Neural progenitor cell (in vitro differentiated cells): ENCODE measurements at places on chromosomes 13 and 19. TPM values are rescaled to one million over a fixed set of nuclear protein-coding genes. Genes with fewer than 3 reads are reported as not detected.

DNA sequence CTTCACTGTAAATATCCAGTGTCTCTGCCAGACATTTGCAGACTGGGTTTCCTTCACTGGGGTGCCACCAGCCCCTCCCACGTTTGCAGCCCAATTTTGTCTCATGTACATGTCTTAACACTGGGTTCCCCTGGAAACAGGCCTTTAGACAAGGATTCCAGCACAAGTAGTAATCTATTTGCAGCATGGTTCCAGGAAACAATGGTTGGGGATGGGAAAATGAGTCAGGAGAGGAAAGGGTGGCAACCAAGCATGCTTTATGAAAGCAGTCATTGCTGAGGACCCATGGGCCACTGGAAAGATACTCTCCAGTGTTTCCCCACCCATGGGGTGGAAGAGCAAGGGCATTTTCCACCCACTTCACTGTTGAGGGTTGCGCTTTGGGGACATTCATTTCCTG lies 53.6 kb upstream of the FARP1 start:
- no peaks in the 10 kb centered on the region for H3K36me3 ChIP-seq
- no peak for DNase-seq
- H3K4me1 ChIP-seq: no peaks in the 10 kb centered on the region
- no peak overlapping the region for H3K4me3 ChIP-seq

- DNase-seq: no peak
- no peaks in the 10 kb centered on the region for H3K36me3 ChIP-seq
- H3K27ac ChIP-seq: no peak overlapping the region
- H3K4me1 ChIP-seq: peaks cover 12% of the 10 kb centered on the region
Observed at GRCh38 chr13:43021926-43022670, 1.3 kb upstream of the DNAJC15 start.

Gene ZNF568
- total RNA-seq: 6.3 and 8.9 TPM in 2 replicates

- H3K4me3 ChIP-seq: no peak overlapping the region
- no peaks in the 10 kb centered on the region for H3K27me3 ChIP-seq
- no peak for DNase-seq
- no peaks in the 10 kb centered on the region for H3K36me3 ChIP-seq
- H3K4me1 ChIP-seq: peaks cover 45% of the 10 kb centered on the region
- no peak overlapping the region for H3K27ac ChIP-seq
Observed at GRCh38 chr13:34156841-34157365, 339.0 kb downstream of the RFC3 start.

- no peaks in the 10 kb centered on the region for H3K27me3 ChIP-seq
- no peak overlapping the region for H3K27ac ChIP-seq
- no peak overlapping the region for H3K4me3 ChIP-seq
- H3K36me3 ChIP-seq: no peaks in the 10 kb centered on the region
- DNase-seq: no peak
Observed at GRCh38 chr13:111304041-111304544, 16.3 kb upstream of the TEX29 start.

DNA sequence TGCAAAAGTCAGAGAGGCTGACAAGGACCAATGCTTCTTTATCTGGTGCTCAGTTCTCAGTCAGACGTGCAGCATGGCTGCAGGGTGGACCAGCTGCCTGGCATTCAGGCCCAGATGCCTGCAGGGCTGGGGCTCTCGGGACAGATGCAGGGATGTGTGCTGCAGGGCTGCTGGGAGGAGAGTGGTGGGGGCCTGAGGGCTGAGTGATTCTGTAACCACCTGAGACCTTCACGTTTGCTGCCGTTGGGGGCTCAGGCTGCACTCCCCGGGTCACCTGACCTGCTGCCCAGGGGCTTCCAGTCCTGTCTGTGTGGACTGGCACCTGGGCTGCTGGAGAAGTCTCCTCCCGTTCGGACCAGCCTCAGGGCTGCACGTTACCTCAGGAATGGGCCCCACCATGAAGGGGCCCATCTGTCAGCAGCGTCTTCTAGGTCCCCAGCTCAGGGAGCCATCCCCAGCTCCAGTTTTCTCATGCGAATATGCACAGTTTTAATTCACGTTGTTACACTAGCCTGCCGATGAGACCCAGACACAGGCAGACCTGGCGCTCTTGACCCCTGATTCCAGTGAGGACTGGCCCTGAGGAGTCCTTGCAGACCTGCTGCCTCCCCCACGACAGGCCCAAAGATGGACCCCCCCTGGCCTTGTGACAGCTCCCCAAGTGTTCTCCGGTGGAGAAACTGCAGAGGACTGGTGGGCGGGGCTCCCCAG lies 16.9 kb downstream of the KCTD15 start:
- H3K27me3 ChIP-seq: no peaks in the 10 kb centered on the region
- H3K27ac ChIP-seq: no peak overlapping the region
- no peaks in the 10 kb centered on the region for H3K36me3 ChIP-seq
- no peak overlapping the region for H3K4me3 ChIP-seq
- DNase-seq: no peak
- H3K4me1 ChIP-seq: peaks cover 4% of the 10 kb centered on the region

- H3K36me3 ChIP-seq: peaks cover 2% of the 10 kb centered on the region
- no peak overlapping the region for H3K4me3 ChIP-seq
- no peaks in the 10 kb centered on the region for H3K27me3 ChIP-seq
- no peak for DNase-seq
Observed at GRCh38 chr19:3975637-3976087, 4.8 kb upstream of the DAPK3 start.

DNA sequence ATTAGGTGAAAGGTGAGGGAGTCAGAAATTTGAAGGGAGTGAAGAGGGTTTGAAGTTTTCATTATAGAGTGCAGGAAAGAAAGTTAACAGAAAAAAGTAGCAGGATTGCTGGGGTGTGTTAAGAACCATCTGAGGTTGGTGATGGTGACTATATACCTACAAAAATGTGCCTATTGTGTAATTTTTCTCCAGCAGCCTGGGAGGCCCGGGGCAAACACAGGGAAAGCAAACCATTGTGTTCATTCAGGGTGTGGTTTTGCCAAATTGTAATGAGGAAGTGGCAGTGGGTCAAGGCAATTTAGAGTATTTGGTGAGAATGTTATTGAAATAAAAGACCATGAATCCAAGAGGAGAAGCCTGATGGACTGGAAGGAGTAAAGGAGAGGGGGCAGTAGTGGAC lies 8.2 kb upstream of the SUCLA2 start:
- DNase-seq: no peak
- H3K27ac ChIP-seq: no peak overlapping the region
- H3K4me3 ChIP-seq: no peak overlapping the region
- peaks cover 5% of the 10 kb centered on the region for H3K4me1 ChIP-seq
- no peaks in the 10 kb centered on the region for H3K36me3 ChIP-seq
- no peaks in the 10 kb centered on the region for H3K27me3 ChIP-seq

DNA sequence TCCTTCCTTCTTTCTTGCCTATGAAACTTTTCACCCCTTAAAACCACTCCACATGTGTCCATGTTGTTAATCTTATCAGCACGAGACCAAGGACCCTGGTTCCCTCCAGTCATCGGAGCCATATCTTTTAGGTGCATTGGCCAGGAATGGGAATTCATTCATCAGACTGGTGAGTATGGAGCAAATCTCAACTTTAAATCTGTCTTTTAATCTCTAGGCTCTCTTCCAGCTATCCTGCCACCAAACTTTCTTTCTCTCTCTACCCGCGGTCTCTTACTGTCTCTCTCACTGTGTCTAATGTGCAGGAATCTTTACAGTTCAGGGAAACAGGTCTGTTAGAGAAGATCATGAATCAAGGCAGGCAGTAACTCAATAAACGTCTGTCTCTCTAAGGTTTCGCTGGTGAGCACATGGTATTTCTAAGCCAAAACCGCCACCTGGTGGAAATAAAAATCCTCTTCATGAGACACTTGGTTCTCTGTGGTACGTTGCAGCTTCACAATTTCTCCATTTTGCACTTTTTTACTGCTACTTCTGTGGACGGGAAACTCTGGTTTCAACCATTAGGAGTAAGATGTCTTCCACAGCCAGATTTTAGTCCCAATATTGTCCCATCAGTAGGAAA lies 16.1 kb downstream of the LGALS16 start:
- H3K36me3 ChIP-seq: no peaks in the 10 kb centered on the region
- no peak overlapping the region for H3K27ac ChIP-seq
- H3K4me3 ChIP-seq: no peak overlapping the region
- no peaks in the 10 kb centered on the region for H3K4me1 ChIP-seq
- H3K27me3 ChIP-seq: no peaks in the 10 kb centered on the region
- DNase-seq: peak; percentile 78

Gene GAMT
- 13.8 and 53.7 TPM in 2 replicates for total RNA-seq
